Tibial artery (tissue), 4 donors: ENCODE measurements at places on chromosomes 5 and 9.
A peak's percentile ranks its signal among the peaks of the same experiment; 100 is the strongest.

DNA sequence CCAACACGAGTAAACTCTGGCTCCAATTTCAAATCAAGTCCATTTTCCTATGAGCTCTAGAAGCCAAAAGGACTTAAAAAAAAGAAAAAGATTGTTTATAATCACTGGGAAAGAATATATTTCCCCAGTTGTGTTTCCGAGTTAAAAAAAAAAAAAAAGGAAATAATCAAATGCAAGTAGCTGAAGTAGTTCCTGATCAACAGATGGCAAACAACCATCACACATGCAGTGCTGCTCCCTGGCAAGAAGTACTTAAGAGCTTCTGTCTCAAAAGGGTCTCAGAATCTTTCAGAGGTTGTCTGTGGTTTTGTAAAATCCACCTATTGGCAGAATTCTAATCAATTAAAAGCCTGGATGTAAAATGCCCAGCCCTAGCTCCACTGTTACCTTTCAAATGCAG, 387.9 kb downstream of the RAB3C start:
- no peaks in the 10 kb centered on the region for H3K27me3 ChIP-seq
- H3K27ac ChIP-seq = no peak overlapping the region
- peaks cover 18% of the 10 kb centered on the region for H3K36me3 ChIP-seq
- H3K4me3 ChIP-seq = no peak overlapping the region
- no peak for DNase-seq

- no peaks in the 10 kb centered on the region for H3K27me3 ChIP-seq
- H3K27ac ChIP-seq = no peak overlapping the region
- H3K4me1 ChIP-seq = no peaks in the 10 kb centered on the region
- DNase-seq = no peak
- no peaks in the 10 kb centered on the region for H3K36me3 ChIP-seq
- no peak overlapping the region for H3K4me3 ChIP-seq
Measured at GRCh38 chr9:9362332-9362731, 1250.5 kb downstream of the PTPRD start.

DNA sequence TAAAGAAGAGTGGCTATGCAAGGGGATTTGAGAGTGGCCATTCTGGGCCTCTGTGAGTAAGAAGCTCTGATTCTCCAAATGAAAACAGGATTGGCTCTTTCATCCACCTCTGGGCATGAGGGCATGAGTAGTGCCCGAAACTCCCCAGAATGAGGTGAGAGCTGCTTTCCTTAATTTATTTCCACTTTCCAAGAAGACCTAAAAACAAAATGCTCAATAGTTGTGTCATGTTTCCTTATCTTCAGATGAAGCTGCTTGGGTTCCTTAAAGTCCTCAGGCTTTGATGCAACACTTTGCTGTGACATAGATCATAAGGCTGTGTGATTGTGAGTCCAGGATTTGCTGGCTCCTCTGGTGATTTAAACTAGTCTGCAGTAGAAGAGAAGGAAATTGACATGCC, 3.1 kb upstream of the ZCCHC10 start:
- no peak for DNase-seq
- no peaks in the 10 kb centered on the region for H3K27me3 ChIP-seq
- H3K4me1 ChIP-seq = peaks cover 45% of the 10 kb centered on the region
- no peak overlapping the region for H3K4me3 ChIP-seq
- H3K36me3 ChIP-seq = no peaks in the 10 kb centered on the region

- H3K27ac ChIP-seq = no peak overlapping the region
- H3K27me3 ChIP-seq = no peaks in the 10 kb centered on the region
- H3K4me3 ChIP-seq = no peak overlapping the region
- no peak for DNase-seq
Measured at GRCh38 chr5:57037355-57037754, 85.4 kb upstream of the MIER3 start.

DNA sequence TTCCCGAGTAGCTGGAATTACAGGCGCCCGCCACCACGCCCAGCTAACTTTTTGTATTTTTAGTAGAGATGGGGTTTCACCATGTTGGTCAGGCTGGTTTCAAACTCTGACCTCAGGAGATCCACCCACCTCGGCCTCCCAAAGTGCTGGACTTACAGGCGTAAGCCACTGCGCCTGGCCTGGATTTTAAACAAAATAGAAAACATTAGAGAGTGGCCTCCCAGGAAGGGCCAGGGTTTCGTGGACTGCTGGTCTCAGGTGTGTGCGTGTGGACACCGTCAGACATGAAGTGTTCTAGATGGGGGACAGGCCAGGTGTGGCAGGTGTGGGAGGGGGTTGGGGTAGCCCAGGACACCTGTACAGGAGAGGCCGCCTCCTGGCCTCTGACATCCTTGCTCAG, 7.0 kb upstream of the GBGT1 start:
- no peak overlapping the region for H3K27ac ChIP-seq

DNA sequence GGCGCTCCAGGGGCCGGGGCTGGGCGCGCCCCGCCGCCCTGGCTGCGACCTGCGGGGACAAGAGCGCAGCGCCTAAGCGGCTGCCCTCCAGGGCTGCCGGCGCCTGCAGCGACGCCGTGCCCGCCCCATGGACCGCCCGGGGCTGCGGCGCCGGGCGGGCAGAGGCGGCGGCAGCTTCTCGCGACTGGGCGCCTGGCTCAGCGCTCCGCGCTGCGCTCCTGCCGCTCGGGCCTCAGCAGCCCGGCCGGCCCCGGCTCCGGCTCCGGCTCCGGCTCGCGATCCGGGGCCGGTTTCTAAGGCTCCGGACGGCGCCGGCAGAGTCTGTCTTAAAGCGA, at the start of gene PITX1:
Gene PITX1, minus strand, starts transcription at position 328 of the 335 bp plus-strand sequence. CDS start 347 bp downstream, outside the sequence.
- peak within 1 kb of the TSS; percentile 96 for H3K27ac ChIP-seq
- H3K4me3 ChIP-seq = peak within 1 kb of the TSS; percentile 90
- DNase-seq = no peak
- H3K36me3 ChIP-seq = no peaks in the 10 kb centered on the region
- H3K4me1 ChIP-seq = peaks cover 43% of the 10 kb centered on the region
- no peaks in the 10 kb centered on the region for H3K27me3 ChIP-seq

DNA sequence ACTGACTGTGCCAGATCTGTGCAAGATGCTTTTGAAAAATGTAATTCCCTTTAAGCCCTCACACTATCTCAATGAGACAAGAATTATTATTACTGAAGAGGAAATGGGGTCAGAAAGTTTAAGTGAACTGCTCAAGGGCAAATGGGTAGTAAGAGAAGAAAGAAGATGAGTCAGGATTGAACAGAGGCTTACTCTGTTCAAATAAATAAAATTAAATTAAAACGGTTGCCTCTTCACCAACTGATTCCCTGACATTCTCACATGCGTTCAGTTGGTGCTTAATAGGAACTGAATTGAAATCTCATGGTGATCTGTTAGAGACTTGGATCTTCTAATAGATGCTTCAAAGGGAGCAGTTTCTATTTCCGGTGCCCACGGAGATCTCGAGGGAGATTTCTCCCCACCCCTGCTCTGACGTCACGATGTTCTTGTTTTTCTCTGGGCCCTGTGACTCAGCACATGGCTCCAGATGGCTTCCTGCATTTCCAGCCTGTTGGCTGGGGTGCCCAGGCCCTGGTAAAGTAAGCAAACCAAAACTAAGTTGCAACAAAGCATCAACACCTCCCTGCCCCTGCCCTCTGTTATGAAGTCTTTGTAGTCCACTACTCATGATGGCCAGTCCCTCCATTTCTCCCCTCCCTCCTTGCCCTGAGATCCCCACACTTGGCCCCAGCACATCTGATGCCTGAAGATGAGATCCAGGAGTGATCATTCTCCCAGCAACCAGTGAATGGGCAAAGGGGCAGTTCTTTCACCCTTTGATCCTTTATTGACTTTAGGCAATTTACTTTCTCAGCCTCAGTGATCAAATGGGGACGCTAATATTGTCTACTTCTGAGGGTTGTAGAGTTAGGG, 106.1 kb upstream of the CPEB4 start:
- no peak overlapping the region for H3K4me3 ChIP-seq
- DNase-seq = peak; percentile 90
- H3K27ac ChIP-seq = peak overlapping the region; percentile 72
- H3K36me3 ChIP-seq = no peaks in the 10 kb centered on the region
- H3K4me1 ChIP-seq = peaks cover 25% of the 10 kb centered on the region
- H3K27me3 ChIP-seq = no peaks in the 10 kb centered on the region

GRCh38 chr5:14946815-14947620, 75.4 kb upstream of the ANKH start:
- H3K36me3 ChIP-seq = no peaks in the 10 kb centered on the region
- H3K27ac ChIP-seq = no peak overlapping the region
- no peaks in the 10 kb centered on the region for H3K27me3 ChIP-seq
- peaks cover 6% of the 10 kb centered on the region for H3K4me1 ChIP-seq
- no peak for DNase-seq
- H3K4me3 ChIP-seq = no peak overlapping the region

GRCh38 chr5:118544887-118545449, 443.4 kb downstream of the DTWD2 start:
- H3K36me3 ChIP-seq = no peaks in the 10 kb centered on the region
- no peaks in the 10 kb centered on the region for H3K4me1 ChIP-seq
- H3K4me3 ChIP-seq = no peak overlapping the region
- H3K27me3 ChIP-seq = no peaks in the 10 kb centered on the region
- no peak for DNase-seq
- no peak overlapping the region for H3K27ac ChIP-seq

GRCh38 chr9:70816316-70816715, 305.1 kb downstream of the TRPM3 start:
- DNase-seq = no peak
- no peaks in the 10 kb centered on the region for H3K27me3 ChIP-seq
- no peak overlapping the region for H3K4me3 ChIP-seq
- no peaks in the 10 kb centered on the region for H3K36me3 ChIP-seq

DNA sequence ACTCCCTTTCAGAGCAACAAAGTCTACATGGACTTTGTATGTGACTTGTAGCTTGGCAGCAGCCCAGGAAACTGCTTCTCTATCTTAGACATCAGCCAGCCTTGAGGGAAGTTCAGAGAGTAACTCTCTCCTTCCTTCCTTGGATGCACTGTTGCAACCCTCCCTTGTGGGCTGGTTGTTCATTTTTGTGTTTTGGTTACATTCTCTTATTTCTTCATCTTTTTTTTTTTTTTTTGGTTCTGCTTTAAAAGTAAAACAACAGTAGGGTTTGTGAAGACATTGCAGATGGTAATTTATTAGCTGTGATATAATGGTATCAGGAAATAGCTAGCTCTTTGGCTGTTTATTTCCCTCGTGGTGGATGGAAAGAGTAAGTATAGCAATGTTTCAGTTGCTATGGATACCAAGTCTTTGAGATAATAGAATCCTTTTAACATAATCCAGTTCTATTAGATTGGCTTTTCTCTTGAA, 97.9 kb upstream of the MAMDC2 start:
- H3K27me3 ChIP-seq = no peaks in the 10 kb centered on the region
- peaks cover 8% of the 10 kb centered on the region for H3K4me1 ChIP-seq
- no peaks in the 10 kb centered on the region for H3K36me3 ChIP-seq
- H3K4me3 ChIP-seq = no peak overlapping the region
- no peak overlapping the region for H3K27ac ChIP-seq

- H3K36me3 ChIP-seq = no peaks in the 10 kb centered on the region
- H3K27ac ChIP-seq = no peak overlapping the region
- H3K27me3 ChIP-seq = no peaks in the 10 kb centered on the region
- no peak overlapping the region for H3K4me3 ChIP-seq
Measured at GRCh38 chr5:173829826-173830225, 58.3 kb upstream of the CPEB4 start.
